ENCODE measurements at places on chromosomes 5 and 9. TPM values are rescaled to one million over a fixed set of nuclear protein-coding genes. Genes with fewer than 3 reads are reported as not detected.

Gene UGT3A1
- not detected for total RNA-seq

Gene C5orf24
- 56.4 TPM for total RNA-seq

Gene MGAT1
- total RNA-seq = 148 TPM

Gene PAEP
- total RNA-seq = 6.3 TPM

GRCh38 chr5:142819825-142820224 is 49.6 kb downstream of the ARHGAP26 start:
- no peak for DNase-seq

GRCh38 chr9:122342323-122343050 is 28.3 kb upstream of the PTGS1 start:
- no peak for DNase-seq

Data from upper lobe of left lung (tissue), 6 donors.